ENCODE measurements at places on chromosomes 7 and 10. TPM values are rescaled to one million over a fixed set of nuclear protein-coding genes. Genes with fewer than 3 reads are reported as not detected.

HOXA7 gene
- 0.03 TPM for polyA plus RNA-seq

ASB10 gene
- polyA plus RNA-seq: not detected

SPDYE9 gene
- polyA plus RNA-seq: not detected

- DNase-seq: peak; percentile 36
Observed at GRCh38 chr10:17616403-17617030, 657 bp downstream of the HACD1 start.

DNA sequence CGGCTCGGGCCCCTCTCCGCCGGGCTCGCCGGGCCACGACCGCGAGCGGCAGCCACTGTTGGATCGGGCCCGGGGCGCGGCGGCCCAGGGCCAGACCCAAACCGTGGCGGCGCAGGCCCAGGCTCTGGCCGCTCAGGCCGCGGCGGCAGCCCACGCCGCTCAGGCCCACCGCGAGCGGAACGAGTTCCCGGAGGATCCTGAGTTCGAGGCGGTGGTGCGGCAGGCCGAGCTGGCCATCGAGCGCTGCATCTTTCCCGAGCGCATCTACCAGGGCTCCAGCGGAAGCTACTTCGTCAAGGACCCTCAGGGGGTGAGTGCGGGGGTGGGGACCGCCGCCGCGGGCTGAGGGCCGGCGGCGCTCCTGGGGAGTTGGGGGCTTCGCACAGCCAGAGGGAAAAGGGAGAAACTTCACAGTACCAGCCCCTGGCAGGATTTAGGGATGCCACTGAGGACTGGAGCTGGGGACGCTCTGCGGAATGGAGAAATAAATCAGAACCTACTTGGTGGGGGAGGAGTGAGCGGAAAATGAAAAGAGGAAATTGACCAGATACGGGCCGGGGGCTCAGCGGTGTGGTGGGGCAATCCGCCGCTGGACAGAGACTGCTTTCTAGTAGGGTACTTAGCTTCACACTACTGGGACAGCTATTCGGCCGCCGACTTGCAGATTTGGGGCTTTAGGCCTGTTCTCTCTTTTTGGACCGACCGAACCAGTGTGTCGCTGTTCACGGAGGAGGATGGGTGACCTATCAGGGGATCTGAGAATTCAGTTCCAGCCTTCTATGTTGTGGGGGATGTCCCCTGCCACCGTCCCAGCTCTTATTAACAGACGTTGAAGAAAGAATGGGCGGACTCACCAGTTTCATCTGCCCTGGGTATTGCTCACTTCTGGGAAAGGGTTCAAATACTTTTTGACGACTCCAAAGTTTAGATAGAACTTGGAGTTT is 669 bp downstream of the PI4K2A start:
- DNase-seq: peak; percentile 69

MCM10 gene
- polyA plus RNA-seq: 9.8 TPM

DNA sequence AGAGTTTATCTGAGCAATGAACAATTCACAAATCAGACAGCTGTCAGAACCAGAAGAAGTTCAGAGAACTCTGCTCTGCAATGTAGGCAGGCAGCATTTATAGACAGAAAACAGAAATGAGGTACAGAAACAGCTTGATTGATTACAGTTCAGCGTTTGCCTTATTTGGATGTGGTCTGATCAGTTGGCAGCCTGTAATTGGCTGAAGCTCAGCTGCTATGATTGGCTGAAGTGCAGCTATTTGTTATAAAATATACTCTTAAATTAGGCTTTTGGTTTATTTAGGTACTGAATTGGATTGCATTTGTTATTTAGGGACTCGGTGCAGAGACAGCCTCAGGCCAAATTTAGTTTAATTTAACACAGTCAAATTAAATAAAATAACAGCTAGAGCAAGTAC is 85.8 kb upstream of the JAZF1 start:
- no peak for DNase-seq

DNA sequence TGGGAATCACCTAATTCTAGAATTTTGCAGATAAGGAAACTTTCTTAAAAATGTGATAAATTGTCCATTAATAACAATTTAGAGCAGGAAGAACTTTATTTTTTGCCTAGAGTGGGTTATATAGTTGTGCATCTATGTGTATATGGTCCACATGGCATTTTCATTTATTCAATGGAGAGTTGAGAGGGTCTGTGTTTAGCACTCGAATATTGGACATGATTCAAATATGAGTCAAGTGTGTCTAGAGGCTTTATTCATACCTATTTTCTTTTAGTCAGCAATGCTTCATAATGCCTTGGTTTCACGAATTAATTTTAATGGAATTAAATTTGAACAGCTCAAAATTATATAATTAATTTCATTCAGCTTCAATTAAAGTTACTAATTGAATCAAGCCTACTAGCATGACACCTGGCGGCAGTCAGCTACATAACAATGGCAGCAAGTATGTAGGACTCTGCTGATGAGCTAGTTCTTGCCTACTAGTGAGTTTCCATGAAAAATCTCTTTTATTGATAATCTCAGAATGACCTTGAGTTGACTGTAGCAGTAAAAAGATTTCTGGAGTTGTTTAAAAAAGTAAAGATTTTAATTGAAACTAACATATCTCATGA is 17.7 kb downstream of the MDFIC start:
- DNase-seq: no peak

GRCh38 chr7:30906515-30907240 is 5.0 kb upstream of the AQP1 start:
- DNase-seq: no peak

LIMK1 gene
- 108 TPM for polyA plus RNA-seq

GRCh38 chr7:74275401-74275881 is 13.8 kb upstream of the CLIP2 start:
- DNase-seq: peak; percentile 78

ANKRD61 gene
- 0.23 TPM for polyA plus RNA-seq

AKR1C8 gene
- polyA plus RNA-seq: not detected

DNA sequence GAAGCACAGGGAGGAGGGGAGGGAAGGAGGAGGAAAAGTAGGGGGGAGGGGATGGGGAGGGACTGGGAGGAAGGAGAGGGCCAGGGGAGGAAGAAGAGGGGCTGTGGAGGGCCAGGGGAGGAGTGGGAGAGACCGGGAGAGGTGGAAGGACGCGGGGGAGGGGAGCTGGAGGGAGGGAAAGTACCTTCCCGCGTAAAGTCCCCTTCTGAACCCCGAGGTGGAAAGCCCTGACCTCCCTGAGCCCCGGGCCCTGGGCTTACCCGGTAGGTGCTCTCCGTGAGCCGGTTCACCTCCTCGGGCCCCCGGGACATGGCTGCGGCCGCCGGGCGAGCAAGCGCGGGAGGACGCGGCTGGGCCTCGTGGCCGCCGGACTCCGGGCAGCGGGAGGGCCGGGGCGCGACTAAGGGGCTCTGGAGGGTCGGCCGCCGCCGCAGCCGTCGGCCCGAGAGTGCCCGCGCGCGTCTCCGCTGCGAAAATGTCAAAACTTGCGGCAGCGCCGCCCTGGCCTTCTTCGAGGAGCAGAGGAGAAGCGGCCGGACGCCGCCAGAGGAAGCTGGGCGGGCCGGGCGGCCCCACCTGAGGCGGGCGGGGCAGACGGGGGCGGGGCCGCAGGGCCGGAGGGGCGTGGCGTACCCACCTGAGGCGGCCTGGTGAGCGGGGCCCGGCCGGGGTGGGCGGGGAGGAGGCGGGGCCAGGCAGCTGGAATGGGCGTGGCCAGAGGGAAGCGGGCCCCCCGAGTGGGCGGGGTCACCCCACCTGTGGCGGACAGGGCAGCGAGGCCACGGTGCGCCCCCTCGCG is at the start of gene BAIAP2L1:
Gene BAIAP2L1, minus strand, starts transcription at position 549 of the 799 bp plus-strand sequence. Its CDS starts 238 bp downstream, at position 311.
- peak; percentile 86 for DNase-seq

DNA sequence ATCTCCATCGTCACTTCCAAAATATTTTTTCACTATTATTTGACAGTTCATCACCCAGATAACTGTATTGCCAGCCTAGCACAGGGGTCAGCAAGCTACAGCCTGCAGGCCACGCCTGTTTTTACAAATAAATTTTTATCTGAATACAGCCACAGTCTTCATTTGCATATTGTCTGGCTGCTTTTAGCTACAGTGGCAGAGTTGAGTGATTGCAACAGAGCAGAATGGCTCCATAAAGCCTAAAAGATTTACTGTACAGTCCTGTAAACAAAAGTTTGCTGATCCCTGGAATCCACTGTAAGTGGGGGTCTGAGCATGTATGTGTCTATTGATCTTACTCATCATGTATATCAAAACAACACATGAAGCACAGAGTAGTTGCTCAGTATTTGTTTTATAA is 45.9 kb upstream of the GNAI1 start:
- DNase-seq: no peak

GRCh38 chr10:21912625-21913024 is 90.9 kb downstream of the DNAJC1 start:
- DNase-seq: no peak

- peak; percentile 64 for DNase-seq
Observed at GRCh38 chr7:140003913-140004382, 58.8 kb downstream of the PARP12 start.

GRCh38 chr10:100670828-100671479 is 74.4 kb upstream of the PAX2 start:
- no peak for DNase-seq

POLL gene
- polyA plus RNA-seq: 45.9 TPM

- DNase-seq: no peak
Observed at GRCh38 chr7:70154521-70155180, 556.4 kb downstream of the AUTS2 start.

DNA sequence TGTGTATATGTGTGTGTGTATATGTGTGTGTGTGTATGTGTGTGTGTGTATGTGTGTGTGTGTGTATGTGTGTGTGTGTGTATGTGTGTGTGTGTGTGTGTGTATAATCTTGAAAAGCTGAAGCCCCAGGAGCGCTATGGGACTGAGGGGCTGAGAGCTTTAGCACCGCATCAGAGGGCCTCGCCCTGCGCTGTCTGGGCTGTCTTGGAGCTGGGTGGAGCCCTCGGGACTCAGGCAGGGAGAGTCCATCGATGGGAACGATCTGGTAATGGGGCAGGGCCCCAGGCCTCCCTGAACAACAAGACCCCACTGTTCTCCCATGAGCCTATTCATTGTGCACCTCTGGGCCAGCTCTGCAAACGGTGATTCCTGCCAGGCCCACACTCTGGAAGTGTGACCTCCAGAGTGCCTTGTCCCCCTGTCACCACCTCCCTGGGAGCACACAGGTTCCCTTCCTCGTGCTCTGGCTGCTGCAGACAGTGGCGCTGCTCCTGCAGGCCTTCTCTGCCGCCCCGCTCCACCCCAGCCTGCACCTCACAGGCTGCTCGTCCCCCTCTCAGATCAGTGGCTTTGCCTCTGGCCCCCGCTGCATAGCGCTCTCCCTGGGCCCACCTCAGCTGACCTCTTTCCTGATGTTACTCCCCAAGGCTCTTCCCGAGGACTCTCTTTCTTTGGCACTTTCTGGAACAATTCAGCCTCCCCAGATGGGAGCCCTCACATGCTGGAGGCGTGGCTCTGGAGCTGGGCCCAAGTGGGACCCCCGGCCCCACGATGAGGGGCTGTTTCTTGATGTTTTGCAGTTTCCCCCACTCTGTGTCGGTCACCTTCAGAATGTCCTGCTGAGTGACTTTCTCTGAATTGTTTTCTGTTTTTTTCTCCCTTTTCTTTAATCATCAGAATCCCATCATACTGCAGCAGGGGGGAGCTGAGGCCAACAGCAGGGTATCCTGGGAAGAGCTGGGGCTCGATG is 542.2 kb upstream of the FOXK1 start:
- no peak for DNase-seq

MYO1G gene
- polyA plus RNA-seq: 0.11 TPM

DNA sequence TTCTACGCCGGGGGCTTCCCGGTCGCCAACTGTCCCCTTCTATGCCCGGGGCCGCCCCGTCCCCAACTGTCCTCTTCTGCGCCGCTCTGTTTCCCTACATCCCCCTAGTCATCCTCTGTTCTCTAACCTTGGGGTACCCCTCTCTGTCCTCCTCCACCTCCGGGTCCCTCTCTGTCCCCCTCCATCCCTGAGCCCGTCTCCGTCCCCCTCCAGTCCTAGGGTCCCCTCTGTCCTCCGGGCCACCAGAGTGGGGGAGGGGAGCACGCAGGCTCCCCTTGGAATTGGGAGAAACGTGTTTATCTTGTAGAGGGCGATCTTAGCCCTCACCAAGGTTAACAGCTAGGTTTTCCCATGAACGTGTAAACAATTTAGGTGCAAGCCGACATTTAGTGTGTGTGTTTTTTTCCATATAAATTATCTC is 852 bp upstream of the KLF6 start:
- DNase-seq: no peak

GRCh38 chr7:106048706-106049020 is 63.4 kb downstream of the SYPL1 start:
- DNase-seq: no peak

DNA sequence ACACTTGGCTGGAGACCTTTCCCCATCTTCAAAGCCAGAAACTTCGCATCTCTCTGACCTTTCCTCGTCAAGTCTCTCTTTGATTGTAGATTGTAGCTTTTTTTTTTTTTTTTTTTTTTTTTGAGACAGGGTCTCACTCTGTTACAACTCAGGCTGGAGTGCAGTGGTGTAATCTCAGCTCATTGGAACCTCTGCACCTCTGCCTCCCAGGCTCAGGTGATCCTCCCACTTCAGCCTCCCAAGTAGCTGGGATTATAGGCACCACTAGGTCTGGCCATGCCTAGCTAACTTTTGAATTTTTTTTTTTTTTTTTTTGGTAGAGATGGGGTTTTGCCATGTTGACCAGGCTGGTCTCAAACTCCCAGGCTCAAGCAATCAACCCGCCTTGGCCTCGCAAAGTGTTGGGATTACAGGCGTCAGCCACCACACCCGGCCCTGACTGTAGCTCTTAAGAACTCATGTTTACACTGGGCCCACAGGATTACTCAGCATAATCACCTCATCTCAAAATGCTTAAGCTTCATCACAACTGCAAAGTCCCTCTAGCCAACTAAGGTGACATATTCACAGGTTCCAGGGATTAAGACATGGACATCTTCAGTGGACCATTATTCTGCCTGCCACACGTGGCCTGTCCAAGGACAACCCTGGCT is 11.7 kb downstream of the POLL start:
- no peak for DNase-seq
